ENCODE measurements at places on chromosomes 3 and 15. TPM values are rescaled to one million over a fixed set of nuclear protein-coding genes. Genes with fewer than 3 reads are reported as not detected.

The GOLGA6D gene
- not detected for total RNA-seq

The SLC28A2 gene
- not detected for total RNA-seq

The FETUB gene
- not detected for total RNA-seq

The CYP1A2 gene
- not detected for total RNA-seq

The SLC12A1 gene
- not detected for total RNA-seq

The ALDH1A3 gene
- total RNA-seq, result 302 TPM

The UPK1B gene
- total RNA-seq, result not detected

Measured in hair follicle dermal papilla cell (primary cell).